Hematopoietic multipotent progenitor cell treated with erythropoietin and hydrocortisone succinate and interleukin-3 and kit ligand, for 15 days (in vitro differentiated cells): ENCODE measurements at places on chromosomes 11 and 22.

DNA sequence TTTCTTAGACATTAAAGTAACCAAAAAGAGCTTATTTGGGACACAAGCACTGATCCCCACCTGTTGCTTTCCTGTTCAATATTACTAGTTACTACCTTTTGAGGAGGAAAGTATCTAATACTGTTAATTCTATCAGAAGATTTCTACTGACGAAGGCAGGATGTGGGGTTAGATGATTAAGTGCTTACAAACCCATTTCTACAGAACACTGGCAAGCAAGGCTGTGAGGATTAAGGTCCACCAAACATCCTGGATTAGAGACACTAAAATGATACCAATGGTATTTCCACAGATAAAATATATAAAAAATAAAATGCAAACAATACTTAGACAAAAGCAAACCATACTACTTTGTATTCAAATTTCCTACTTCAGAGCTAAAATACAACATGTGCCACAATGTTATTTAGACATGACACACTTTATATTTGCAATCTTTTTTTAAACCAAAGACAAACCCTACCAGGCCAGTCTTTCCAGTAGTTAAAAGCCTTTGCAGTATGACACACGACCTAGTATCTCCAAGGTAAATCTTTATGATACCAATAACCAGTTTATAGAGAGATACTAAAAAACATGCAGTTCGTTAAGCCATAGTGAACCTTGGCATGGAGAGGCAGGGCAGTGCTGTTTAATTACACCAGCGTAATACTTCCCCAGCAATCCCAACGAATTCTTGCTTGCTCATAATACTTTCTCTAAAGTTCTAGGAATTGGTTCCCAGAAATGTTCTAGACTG, 71.2 kb upstream of the TP53AIP1 start:
- no peak for DNase-seq

DNA sequence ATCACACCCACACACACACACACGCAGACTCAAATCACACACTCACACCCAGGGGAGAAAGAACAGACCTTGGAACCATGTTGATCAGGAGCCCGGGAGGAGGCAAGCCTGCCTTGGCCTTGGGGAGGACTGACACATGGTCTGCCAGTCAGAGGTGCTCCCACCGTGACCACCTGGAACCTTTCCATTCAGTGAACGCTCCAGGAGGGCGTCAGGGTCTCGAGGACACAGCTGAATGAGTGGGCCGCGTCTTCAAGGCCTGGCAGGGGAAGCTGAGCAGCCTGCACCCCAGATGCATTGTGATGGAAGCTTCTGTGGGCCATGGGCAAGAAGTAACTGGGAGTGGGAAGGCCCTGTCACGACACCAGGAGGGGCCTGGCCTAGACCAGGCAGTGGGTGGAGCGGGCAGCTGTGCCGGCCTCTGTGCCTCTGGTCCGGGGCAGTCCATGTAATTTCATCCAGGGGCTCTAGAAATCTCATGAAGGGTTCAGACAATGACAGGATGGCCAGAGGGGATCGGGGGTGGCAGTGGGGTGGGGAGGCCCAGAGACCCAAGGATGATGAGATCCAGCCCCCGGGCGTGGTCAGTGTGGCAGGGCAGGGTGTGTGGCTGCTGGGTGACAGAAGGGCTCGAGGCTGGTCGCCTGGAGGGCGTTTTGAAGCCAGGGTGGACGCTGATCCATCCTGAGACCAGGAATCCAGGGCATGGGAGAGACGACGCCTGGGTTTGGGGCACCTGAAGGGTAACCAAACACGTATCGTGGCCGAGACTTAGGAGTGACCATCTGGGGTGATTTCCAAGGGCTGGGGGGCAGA, 53.7 kb downstream of the IGF2 start:
- no peak for DNase-seq

GRCh38 chr11:90176069-90176468, 41.6 kb downstream of the NAALAD2 start:
- DNase-seq = no peak

DNA sequence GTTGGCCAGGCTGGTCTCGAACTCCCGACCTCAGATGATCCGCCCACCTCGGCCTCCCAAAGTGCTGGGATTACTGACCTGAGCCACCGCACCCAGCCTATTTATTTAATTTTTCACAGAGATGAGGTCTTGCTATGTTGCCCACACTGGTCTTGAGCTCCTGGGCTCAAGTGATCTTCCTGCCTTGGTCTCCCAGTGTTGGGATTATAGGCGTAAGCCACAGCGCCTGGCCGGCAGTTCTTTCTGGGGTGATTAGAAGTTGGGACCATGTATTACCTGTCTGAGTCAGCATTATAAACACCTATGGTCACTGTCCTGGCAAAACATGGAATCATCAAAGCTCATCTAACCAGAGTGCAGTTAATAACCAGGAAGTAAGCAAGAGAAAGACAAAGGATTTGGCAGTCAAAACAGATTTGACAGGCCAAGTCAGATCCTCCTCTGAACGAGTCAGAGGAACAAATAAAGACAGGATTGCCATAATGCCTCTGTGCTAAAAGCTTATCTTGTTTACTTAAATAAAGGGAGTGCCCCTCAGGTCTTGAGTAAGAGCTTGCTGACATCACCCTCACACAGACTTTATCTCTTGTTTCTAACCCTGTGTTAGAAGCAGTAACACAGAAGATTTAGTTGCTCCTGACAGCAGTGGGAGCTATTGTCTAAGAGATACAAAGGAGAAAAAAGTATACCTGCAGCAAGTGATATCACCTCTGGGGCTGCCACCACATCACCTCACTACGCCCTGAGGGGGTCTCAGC, 3.7 kb downstream of the SERPIND1 start:
- peak; percentile 17 for DNase-seq

DNA sequence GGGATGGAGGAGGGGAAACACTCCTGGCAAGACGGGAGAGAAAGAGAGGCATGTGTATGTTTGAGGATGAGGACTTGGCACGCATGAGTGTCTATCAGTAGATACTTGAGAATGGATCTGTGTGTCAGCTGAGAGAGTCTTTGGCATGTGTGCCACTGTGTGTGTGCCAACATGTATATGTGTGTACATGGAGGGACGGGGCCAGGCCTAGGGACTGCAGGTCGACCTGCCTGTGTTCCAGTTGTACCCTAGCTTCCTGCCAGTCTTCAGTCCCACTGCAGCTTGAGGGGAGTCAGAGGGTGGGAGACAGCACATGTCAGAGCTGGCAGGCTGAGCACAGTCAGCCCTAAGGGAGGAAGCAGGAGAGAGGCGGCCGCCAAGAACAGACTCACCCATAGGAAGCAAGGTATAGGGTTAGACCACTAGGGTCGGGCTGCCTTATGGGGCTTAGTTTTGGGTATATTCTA, 5.6 kb downstream of the CLCF1 start:
- no peak for DNase-seq

DNA sequence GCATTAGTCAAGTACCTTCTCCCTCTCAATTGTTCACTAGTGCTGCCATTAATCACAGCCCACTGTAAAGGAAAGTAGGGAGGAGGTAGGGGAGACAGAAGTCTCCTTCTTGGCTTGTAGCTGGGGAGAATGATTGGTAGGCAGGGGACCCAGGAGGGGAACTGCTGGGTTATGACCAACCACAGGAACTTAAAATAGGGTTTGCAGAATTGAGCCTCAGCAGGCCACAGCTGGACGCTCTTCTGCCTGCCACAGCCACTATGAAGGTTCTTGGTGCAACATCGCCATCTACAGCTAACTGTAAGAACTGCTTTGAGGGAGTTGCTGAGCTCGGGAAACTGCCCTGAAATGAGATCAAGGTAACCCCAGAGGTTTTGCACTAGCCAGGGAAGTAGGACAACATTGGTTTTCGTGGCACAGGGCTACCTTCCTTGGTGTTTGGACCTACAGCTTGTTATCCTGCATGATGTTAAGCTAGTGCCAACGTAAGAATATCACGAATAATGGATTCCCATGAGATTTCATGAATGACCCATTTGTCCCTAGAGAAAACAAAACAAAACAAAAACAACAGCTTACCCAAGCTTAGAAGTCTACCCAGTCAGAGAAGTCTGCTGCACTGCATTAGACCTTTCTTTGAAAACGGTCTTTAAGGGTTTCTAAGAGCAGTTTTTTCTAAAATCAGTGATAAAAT, 787.1 kb upstream of the API5 start:
- peak; percentile 5 for DNase-seq
